NCI-H1092 (cell line): ENCODE measurements at places on chromosomes 11 and 22.

DNA sequence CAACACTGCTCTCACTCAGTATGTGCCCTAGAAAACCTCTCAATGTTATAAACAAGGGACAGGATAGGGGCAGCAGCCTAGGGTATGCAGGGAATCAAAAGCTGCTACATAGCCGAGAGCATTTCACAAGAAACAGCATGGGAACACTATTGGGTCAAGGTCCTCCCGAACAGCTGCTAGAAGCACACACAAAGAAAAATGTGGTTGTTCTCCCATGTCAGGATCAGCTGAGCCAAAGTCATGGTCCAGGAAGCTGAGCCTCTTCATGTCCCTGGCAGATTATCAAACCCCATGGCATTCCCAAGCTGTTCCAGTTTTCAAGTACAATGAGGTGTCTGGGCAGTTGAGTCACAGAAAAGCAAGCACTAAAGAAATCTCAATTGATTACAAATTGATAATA is 21.0 kb upstream of the GDPD4 start:
- no peak for DNase-seq

- no peak for DNase-seq
Observed at GRCh38 chr11:18778468-18778867, 13.1 kb downstream of the PTPN5 start.

DNA sequence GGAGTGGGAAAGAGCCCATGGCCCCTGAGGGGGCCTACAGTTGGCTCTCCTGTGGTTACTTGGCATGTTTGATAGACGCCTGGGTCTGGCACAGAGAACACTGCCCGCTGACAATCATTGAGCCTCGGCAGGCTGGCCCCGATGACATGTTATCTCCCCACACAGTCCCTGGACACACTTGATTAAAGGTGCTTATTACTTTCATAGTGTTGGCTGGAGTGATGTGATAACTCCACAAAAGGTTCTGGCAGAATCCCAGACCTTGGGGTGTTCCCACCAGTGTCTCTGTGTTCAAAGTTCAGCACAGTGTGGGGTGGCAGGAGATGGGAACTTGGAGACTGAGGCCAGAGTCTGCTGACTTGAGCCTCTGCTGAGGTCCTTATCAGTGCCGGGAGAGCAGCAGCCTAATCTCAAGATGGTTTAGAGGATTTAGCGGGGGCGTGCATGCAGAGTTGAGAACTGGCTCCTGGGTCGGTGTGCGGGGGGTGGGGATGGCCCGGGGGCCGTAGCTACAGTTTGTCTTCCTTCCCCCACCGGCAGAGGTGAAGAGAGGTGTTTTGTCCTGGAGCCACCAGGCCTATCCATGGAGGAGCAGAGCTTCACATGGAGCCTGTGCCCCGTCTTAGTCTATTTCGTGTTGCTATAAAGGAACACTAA is 22.5 kb downstream of the PARVB start:
- DNase-seq, result no peak

DNA sequence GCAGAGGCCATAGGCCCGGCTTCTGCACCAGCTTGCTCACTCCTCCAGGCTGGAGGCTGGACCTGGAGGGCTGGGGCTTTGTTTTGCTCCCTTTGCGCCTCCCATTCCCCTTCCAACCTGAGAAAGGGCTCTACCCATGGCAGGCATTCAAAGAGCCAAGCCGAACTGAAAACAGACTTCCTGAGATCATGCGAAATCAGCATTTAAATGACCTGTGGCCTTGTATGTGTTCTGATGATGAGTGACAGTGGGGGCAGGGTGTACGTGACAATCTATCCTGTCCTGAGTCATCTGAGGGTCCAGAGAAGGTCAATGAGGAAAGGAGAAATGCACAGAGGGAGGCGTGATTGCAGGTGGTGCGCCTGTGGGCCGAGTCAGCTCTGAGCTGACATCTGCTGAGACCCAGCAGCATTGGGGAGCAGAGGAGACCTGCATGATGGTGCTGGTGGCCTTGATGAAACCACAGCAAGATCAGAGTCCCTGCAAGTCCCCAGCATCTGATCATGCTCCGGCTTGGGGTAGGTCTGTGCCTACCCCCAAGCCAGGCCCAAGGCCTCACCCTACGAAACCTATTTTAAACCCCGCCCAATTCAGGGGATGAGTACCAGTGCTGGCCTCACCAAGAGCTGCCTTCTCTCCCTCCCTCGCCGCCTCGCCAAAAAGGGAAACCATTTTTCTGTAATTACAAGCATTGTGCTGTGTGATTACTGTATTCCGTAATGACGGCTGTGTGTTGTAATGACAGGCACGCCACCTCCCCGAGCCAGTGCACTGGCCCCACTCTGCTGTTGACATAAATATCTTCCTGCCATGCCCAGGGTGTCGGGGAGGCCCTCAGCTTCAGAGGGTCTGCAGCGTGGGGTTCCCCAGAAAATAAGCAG is 95.2 kb upstream of the ANO1 start:
- DNase-seq, result no peak

DNA sequence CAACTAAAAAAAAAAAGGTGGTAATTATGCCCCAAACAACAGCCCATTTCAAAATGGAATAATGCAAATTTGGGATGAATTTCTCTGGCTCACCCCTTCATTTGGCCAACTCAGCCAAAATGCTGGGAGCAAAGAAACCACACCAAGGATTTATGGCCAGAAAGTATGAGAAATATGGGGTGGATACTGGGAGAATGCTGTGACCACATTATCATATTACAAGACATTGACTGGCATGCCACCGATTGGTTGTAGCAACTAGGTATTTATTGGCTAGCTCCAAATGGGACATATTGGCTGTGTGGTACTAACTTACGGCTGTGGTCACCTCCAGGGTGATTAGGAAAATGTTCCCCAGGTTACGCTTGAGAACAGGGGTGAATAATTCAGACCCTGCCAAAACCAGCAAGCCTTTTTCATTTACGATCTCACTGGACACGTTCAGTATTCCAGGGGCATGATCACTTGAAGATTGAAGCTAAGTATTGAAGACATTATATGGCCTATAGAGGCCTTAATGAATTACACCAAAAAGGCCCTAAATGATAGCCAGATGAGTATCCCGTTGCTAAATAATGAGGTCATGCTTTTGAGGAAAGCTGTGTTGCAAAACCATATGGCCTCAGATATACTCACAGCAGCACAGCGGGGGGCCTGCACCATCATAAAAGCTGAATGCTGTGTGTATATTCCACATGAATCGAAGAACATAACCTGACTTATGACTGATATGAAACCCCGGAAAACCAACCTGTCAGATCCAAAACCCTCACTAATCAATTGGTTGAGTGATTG is 3.8 kb upstream of the FDX1 start:
- DNase-seq, result no peak
